HCEC 1CT (cell line): ENCODE measurements at places on chromosomes 4 and X.
A peak's percentile ranks its signal among the peaks of the same experiment; 100 is the strongest.

- no peak for DNase-seq
These were observed 114.2 kb upstream of the TENT5D start for GRCh38 chrX:80306007-80306406.

DNA sequence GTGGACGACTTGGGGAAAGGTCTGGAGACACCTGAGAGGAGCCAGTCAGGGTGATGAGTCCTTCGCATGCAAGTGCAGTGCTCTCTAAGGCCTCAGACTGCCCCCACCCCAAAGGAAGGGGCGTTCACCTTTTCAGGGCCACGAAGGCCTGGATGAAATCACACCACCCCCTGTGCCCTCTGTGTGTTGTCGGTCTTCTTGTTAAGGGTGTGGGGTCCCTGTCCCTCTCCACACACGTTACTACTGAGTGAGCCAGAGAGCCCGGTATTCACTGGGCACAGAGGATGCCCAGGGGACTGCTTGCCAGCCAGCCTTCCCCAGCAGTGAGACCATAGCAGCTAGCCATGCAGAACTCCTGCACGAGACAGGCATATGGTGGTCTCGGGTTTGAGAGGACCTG, 72.0 kb downstream of the MTMR1 start:
- no peak for DNase-seq

- no peak for DNase-seq
These were observed 28.2 kb upstream of the PGK1 start for GRCh38 chrX:78075787-78076389.

DNA sequence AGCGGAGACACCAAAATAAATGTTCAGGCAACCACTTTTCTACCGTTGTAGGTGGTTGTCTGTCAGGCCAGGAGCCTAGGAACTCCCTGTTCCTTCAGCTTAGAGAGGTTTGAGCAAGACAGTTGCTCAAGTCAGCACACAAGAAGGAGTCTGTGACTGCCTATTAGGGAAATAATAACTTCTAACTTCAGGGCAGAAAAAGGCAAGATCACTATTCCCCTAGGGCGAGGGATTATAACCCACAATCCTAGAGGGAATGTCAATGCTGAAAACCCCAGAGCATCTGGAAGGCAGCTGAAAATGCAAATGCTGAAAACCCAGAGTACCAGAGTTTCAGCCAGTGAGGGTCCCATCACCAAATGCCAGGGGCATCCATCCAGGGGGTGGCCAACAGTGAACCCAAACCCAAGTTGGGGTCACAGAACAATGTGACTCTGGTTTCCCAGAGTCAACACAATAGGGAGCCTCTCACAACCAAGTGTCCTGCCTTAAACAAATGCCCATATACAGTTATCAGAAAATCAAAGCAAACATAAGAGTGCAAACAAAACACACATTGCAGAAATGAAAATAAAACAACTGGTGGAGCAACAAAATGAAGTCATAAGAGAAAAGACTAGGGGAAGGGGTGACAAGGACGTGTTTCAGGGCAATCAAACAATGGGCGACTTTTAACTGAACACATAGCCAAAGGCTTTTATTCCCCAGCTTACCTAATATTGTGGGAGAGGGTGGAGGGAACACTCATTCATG, 27.6 kb downstream of the MORF4L2 start:
- DNase-seq = no peak

- DNase-seq = no peak
These were observed 140.1 kb upstream of the SMIM31 start for GRCh38 chr4:164613792-164614191.

- no peak for DNase-seq
These were observed 206.9 kb upstream of the INTU start for GRCh38 chr4:127425851-127426250.

DNA sequence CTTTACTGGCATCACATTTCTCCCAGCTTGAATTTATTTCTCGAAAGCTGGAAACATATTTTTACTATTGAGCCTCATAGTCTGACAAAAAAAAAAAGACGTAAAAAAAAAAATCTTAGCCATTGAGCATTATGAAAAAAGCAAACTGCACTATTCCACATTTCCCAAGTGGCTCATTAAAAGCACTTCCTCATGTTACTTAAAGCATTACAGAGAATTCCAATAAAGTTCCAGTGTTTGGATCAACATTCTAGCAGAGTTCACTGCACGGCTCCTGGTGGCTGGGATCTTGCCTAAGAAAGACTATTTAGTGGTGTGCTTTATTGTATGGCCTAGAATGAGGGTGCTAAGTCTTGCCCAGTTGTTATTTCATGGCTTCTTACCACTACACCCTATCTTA, 476.2 kb downstream of the PPARGC1A start:
- DNase-seq = no peak

DNA sequence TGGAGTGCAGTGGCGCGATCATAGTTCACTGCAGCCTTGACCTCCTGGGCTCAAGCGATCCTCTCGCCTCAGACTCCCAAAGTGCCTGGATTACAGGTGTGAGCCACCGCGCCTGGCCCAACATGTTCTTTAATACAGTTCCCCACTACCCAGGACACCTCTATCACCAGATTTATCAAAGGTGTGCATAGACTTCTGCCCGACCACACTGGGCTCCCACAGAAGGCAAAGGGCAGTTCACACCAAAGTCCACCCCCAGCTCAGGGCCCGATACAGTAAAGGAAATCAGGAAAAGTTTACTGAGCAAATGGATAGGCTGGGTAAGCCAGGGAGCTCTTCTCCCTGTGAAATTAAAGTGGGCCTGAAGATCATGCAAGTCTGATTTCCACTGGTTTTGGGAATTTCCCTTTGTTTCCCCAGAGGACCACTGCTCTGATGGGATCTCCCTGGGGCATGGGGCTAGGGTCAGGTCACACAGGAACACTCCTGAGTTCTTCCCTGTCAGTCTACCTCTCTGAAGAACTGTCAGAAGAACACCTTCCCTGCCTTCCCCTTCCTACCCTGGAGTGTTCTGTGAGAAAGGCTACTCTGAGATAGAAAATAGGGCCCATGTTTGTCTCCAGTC, 17.7 kb upstream of the PIM2 start:
- no peak for DNase-seq

DNA sequence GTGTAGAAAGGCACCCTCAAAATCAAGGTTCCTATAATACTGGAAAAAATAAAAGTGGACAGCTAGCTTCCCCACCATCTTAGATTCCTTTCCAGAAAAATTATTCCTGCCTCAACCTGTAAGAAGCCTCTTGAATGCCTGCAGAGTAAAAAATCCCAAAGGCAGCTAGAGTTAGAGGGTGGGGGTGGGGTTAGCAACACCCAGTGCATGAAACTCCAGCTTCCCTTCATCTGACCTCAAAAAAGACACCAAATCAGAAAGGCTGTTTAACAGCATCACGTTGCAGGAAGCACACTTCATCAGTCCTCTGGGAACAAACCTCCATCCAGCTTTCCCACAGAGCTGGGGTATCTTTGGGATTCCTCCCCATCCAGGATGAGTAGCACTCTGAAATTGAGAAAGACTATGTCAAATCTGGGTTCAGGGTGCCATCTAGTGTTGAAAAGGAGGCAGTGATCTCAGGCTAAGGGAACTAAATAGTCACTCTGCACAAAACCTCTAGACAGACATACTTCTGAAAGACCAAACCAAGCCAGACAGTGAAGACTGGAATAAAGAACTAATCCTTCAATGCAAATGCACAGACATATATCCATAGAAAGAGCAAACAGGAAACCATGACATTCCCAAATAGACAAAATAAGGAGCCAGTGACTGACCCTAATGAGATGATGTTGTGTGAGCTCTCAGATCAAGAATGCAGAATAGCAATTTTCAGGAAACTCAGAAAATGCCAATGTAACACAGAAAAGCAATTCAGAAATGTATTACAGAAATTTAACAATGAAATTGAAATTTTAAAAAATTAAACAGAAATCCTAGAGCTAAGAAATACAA, 97.9 kb downstream of the ARHGEF9 start:
- peak; percentile 38 for DNase-seq

DNA sequence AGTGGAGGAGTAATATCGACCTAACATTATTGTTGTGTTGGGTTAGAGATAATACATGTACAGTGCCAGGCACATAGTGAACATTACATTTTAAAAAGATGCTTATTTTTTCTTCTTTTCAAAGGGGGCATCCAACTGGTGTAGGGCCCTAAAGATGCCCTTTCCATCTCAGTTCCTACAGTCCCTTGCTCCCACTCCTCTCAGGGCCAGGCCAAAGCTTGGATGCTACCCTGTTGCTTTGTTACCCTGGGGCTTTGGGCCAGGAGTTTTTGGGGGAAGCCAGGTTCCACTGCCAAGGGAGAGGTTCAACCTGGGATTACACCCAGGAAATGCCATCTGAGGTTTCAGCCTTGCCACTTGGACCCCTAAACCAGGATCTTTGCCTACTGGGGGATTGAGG, 918 bp downstream of the IGSF1 start:
- DNase-seq = no peak

GRCh38 chr4:32607978-32608377, 1887.8 kb downstream of the PCDH7 start:
- no peak for DNase-seq

- DNase-seq = no peak
These were observed 326.1 kb upstream of the EMCN start for GRCh38 chr4:100843910-100844309.

DNA sequence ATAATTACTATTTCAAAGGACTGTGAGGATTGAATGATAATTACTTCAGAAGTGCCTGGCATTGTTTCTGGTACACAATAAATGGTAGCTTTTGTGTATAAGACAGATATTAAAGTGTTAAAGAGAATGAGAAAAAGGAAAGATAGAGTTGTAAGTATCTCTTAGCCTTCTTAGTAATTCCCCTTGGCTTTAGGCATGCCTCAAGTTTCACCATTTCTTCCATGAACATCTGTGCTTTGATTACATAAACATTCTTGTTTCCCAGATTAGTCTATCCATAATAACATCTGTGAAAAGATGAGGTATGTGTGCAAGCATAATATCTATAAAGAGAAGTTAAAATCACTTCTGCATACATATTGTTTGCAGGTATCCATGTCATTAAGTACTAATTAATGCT, 230.9 kb upstream of the TEX13A start:
- peak; percentile 31 for DNase-seq
